ENCODE measurements at places on chromosomes 16 and 17. TPM values are rescaled to one million over a fixed set of nuclear protein-coding genes. Genes with fewer than 3 reads are reported as not detected.

The TBC1D3G gene
- polyA plus RNA-seq: not detected

The KRT26 gene
- polyA plus RNA-seq: not detected

The HBM gene
- polyA plus RNA-seq: not detected

The NACA2 gene
- polyA plus RNA-seq: not detected

The BRD7 gene
- polyA plus RNA-seq: 37.4 TPM

The CDRT15L2 gene
- polyA plus RNA-seq: not detected

The DNAAF8 gene
- polyA plus RNA-seq: 0.06 TPM
